ENCODE measurements at places on chromosomes 5 and 9.

DNA sequence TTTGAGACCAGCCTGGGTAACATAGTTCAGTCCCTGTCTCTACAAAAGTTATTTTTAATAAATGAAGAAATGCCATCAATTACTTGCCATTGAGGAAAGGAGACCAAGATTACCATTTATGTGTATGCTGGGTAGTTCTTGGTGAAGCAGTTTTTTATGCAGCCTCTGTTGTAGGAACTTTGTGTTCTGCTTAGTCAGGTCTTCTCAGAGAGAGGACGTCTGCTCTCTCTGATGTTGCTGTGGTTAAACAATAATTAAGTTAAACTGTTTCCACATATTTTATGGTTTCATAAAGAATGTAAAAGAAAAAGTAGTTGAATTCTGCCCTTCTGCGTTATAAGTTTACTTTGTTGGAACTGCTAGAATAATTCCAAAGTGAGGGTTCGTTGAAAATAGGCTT is 210.5 kb downstream of the KDM4C start:
- no peak for DNase-seq

- DNase-seq = no peak
Measured at GRCh38 chr5:83857341-83857740, 136.7 kb upstream of the HAPLN1 start.

GRCh38 chr5:148998174-148998797 is 64.6 kb downstream of the SH3TC2 start:
- peak; percentile 55 for DNase-seq

GRCh38 chr9:136537896-136538598 is 7.8 kb downstream of the NOTCH1 start:
- DNase-seq = no peak

DNA sequence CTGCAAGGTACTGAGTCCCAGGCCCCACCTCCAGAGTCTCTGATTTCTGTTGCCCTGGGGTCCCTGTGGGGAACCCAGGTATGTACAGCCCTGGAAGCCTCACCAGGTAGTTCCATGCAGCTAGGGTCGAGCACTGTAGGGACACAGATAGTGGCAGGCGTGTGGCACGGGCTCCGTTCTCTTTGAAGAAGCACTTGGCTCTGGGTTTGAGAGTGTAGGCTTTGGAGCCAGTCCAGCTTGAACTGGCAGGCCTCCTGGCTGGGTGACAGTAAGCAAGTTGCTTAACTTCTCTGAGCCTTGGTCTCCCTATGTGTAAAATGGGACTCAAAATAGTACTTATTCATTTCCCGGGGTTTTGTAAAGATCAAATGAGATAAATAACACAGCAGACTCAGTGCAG is 5.6 kb downstream of the OLFM1 start:
- DNase-seq = no peak
